NCI-H1092 (cell line): ENCODE measurements at places on chromosomes 2 and 18.

DNA sequence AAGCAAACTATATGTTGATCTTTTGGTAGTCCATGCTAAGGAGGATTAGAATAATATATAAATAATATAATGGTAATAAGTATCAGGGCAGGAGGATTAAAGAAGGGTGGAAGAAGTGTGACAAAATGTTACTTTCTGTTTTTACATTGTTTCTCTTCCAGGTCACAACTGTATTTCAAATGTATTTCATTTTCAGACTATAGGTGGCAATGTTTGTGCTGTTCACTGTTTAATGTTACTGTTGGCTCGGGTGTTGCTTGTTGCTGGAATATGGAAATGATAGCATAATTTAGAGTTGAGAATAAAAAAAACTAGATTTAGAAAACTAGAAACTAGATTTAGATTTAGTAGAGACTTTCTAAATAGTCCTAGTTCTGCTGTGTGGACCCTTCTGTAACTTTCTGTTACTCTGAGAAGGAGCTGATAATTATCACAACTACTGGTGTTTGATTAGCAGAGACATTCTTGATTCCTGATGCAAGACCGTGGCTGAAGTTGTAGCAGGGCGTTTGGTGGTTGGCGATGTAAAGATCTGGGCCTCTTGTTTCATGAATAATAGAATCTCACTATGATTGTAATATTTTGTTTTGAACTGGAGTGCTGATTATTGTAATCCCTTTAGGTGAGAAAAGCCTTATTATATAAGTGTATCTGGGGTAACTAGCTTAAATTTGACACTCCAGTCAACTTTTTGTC, 7.9 kb downstream of the NEDD4L start:
- DNase-seq, result no peak

DNA sequence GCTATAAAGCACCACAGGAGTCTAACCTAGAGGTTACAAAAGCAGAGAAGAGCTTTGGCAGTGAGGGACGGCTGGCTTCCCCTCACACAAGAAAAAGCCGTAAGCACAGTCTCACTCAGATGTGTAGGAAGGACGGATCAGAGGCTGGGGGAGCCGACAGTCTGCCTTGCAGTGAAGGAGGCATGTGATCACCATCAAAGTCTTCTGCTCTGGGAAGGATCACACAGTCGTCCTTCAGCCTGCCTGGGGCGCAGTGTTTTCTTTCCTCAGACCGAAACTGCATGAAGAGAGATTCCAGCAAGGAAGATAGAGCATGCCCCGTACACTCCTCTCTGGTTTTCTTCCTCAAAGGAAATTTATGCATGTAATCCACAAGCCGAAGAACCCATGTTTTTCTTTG, 24.1 kb downstream of the GATA6 start:
- DNase-seq, result no peak

DNA sequence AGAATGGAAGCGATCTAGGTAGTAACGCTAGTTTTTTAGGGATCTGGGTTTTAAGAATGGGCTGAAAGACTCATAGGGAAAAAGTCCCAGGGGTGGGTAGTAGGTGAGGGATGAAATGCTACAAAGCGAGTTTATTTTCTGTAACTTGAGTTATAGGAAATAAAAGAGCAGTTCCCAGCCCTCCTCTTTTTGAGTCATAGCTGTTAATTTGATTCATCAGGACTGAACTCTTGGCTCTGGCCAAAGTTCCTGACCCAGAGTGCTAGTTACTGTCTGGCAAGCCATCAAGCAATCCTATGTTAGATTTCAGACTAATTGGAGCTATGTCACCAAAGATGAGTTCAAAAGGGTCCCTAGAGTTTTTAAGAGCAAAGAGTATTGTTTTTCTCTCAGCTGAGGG, 17.4 kb upstream of the NOSTRIN start:
- DNase-seq, result no peak

DNA sequence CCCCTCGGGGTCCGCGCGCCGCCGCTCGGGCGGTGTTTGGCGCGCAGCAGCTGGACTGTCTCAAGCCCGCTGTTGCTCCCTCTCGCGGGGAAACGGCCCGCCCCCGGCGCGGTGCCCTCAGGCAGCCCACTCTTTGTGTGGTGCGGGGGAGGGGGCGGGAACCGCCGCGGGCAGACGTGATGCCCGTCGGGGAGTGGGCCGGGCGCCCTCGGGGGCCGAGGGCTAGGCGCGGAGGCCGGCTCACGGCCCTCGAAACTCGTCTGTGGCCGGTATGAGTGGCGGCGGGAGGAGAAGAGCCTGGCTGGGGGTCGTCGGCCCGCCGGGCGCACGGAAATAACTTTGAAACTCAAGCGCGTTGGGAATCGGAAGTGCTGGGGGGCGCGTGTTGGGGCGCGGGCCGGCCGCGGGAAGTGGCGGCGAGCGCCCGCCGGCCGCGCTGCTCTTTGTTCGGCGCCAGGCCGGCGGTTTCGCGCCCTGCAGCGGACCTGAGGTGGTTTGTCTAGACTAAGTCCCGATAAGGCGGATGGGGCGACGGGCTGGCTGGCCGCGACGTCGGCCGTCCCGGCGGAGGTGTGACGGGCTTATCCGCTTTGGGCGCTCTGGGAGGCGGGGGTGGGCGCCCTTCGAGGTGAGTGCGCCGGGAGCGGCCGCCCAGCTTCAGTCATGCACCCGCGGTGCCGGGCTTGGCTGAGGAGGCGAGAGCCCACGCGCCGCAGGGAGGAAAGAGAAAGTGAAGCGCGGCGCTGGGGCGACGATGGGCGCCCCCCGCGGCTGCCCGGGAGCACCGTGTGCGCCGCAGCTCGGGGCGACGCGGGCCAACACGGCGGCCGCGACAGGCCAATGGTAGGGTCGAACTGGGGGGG, 679 bp downstream of the PTMA start:
- DNase-seq, result no peak

GRCh38 chr2:240479111-240479501, 43.6 kb downstream of the GPC1 start:
- no peak for DNase-seq

DNA sequence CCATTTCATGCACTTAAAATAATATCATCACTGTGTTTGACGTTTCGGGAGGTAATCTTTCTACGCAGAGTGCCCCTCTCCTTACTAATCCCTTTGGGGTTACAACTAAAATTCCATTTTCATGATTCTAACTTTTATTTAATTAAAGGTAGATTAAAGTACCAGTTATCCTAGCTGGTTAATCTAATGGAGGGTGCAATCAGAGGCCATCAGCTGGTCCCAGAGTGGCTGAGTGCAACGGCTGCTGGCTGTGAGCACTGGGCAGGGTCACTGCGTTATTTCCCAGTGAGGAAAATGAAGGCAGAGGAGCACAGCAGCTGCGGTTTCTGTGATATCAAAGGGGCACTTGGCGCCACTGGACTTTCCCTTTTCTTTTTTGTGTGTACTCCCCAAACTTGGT, 12.1 kb downstream of the SCYGR4 start:
- no peak for DNase-seq

- no peak for DNase-seq
Measured at GRCh38 chr2:17298453-17298852, 219.8 kb downstream of the RAD51AP2 start.

DNA sequence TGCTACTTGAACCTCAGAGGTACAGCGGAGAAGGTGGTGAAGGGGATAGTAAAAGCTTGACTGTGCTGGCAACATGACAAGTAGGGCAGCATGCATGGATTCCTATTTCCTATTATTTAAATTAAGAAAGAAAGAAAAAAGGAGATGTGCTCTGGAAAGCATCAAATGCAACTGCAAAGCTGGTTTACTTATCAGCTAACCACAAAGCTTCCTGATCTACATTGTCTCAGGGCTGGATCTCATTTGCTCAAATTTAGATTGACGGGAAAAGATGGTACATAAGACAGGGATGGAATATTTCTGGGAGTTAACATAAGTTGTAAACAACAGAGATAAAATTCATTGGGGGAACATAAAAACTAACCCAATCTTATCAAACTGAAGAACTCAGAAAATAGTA, 178.0 kb downstream of the RIT2 start:
- no peak for DNase-seq

DNA sequence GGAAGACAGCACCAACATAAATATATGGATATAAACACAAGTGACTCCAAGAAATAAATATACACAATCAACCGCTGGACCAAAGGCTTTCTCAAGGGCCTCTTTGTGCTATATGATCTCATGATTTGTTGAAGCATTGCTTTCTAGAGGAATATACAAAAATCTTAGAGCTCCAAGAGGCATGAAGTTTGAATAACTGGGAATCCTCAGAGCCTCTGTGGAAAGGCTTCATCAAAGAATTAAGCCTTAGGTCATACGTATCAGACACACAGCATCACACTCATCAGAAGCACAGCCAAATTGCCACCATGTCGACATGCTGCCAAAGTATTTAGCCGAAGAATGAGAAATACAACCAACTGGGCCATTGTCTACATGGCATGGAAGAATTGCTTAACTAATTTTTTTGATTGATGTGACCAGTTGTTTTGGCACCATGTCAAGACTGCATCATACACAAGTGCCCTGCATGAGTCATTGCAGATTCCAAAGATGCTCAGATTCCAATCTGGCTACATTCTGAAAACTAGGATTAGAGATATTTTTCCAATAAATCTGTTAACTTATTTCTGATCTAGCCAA, 860.6 kb upstream of the ZEB2 start:
- no peak for DNase-seq

DNA sequence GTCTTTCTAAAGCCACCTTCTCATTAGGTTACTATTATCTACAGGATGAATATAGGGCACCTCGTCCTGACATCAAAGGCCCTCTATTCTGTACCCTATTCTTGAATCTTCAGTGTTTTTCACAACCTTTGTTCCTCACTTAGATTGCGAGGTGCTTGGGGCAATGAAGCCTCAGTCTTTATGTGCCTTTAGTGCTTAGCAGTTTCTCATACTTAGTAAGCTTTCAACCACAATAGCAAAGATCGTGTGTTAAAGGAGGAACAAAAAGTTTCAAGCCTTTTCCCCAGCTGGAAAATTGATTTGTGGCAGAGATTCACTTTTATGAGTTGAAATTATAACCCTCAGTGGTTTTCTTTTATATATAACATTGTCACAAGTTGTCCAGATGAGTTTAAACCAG, 226.9 kb downstream of the MYO3B start:
- DNase-seq, result no peak

DNA sequence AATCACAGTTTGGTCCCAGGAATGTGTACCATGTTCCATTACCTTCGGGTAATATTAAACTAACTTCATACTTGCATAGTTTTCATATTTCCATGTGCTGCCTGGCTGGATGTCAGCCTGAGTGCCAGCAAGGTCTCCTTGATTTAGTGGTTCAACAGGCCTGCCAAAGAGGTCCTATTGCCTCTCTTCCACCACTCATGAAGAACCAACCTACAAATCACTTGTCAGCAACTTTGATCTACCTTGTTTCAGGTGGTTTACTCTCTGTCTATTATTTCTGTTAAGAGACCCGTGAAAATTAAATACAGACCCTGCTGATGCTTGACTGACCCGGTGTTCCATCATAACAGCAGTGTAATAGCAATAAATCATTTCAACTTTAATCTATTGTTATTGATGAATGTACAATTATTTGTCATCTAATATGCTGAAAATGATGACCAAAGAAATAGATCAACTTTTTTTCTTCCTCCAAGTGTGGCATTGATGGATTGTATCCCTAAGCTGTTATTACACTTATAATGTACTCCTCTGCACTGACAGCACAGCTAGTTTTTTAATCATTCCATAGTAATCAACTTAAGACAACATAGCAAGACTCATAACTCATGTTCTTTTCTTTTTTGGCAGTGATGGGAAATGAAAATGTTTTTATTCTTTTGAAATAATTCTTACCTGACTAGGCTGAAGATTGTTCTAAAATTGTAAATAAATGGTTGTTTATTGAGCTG, 1220.2 kb upstream of the ACVR2A start:
- DNase-seq, result no peak

DNA sequence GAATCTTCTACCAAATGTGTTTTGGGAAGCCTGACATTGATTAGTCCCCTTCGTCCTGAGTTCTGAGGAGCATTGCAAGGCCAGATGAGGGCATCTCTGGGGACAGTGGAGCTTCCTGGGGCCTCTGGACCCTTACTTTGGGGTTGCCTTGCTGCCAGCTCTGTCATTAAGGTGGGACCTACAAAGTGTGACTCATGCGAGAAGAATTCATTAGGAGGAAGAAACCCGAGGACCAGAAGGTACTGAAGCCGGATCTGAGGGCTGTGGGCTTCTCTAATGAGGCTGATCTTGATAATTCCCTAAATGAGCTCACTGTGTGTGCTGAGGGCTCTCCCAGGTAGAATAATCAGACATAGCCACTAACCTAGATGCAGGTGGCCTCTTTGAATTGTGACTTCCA, 695 bp upstream of the SCYGR2 start:
- no peak for DNase-seq

DNA sequence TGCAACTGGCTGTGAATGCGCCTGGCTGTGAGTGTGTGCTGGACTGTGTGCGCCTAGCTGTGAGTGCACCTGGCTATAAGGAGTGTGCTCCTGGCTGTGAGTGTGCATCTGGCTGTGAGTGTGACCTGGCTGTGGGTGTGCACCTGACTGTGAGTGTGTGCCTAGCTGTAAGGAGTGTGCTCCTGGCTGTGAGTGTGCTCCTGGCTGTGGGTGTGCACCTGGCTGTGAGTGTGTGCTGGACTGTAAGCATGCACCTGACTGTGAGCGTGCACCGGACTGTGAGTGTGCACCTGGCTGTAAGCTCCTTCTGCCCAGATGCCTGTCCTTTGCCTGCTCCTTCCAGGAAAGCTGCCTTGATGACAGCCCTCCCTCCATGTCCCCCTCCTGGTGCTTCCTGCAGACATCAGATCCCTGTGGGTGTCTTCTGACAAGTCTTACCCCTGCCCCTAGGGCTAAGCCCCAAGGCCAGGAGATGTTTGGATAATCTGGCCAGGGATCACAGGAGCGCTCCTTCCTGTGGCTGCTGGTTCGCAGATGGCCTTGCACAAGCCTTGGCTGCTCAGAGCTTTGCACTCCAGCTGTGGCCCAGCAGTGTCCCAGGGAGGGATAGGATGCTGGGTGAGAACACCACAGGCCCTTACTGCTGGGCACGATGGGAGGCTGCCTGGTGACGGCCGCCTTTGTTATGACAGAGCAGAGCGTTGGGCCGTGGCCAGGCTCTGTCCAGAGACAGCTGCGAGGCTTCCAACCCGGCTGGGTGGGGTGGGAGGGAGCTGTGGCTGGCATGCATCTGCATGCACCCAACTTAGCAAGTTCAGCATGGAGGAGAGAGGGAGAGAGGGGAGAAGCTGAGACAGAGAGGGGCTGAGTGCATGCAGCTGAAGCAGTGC, 89.9 kb downstream of the GLI2 start:
- DNase-seq, result no peak

GRCh38 chr18:75169411-75169810, 39.5 kb downstream of the PTGR3 start:
- DNase-seq, result no peak

DNA sequence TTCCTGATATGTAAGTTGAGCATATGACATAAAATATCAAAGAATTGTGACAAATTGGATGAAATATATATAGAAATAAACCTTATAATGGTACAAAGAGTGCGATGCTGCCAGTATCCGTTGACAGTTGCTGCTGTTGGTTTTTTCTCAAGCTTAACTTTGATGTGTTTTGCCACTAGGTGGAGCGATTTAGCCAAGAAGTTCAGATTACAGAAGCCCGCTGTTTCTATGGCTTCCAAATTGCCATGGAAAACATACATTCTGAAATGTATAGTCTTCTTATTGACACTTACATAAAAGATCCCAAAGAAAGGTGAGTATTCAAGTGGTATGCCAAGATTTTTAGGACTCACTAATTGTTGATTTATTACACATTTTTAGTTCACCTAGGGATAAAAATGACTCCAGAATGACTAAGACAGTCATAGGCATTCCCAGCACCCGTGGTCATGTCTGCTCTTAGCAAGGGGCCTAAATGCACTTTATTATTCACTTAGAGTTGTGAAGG, 2.1 kb downstream of the RRM2 start:
- DNase-seq, result peak; percentile 35

GRCh38 chr18:75829091-75829490, 401.6 kb upstream of the SMIM21 start:
- no peak for DNase-seq

GRCh38 chr2:46643951-46644350, 164.6 kb downstream of the TMEM247 start:
- no peak for DNase-seq
